Renal cortical epithelial cell (primary cell): ENCODE measurements at places on chromosomes 13 and 19.

DNA sequence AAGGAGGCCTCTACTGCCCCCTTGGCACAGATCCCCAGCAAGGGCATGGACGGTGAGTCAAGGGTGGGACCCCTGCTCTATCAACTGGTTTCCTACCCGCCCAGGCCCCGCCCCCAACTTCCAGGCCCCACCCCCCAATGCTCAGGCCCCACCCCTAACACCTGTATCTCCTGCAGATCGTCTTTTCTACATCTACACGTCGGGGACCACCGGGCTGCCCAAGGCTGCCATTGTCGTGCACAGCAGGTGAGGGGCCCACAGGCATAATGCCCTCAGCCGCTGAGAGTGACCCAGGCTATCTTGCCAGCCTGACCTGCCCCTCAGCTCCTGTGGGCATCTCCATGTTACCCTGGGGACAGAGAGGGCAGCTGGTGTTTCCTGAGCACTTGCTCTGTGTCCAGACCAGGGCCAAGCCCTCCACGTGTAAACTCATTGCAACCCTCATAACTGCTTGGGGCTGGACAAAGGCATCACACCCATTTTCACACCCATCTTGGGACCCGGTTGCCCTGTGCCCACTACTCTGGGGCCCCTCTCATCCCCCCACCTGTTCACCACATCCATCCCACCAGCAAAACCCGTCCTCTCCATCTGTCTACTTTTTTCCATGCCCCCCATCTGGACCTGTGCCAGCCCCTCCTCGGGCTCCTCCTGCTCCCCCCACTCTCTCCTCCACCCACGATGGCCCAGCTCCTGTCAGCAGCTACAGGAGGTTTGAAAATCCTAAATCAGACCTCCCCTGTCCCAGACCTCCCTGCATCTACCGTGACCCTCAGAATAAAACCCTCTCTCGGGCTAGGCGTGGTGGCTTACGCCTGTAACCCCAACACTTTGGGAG, 17.2 kb downstream of the SLC27A1 start:
- DNase-seq: no peak

- DNase-seq: no peak
Measured at GRCh38 chr13:61916483-61916882, 500.8 kb upstream of the PCDH20 start.

DNA sequence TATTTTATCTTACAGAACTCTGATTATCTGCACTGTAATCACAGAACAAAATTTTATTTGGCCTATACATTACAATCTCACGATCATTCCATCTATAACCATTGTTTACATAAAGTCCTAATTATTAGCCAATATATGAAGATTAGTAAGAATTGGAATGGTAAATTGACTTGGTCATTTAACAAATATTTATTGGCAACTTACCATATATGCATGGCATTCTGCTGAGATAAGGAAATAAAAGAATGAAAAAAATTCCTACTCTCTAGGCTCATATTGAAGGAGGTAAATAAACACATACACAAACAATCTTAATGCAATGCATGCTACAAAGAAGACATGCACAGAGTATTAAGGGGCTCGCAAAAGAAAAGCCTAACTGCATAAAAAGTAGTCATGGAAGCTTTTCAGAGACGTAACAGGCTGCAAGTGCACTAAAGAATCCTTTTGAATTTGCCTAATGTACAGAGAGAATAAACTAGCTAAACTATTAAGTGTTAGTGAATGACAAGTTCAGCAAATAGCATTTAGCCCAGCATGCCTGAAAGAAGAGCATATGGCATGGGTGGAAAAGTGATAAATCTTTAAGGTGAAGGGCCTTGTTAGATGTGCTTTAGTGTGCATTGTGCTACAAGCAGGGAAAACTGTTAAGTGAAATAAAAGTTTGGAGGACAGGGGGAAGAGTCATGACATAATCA, 1131.1 kb downstream of the PCDH9 start:
- DNase-seq: peak; percentile 20

DNA sequence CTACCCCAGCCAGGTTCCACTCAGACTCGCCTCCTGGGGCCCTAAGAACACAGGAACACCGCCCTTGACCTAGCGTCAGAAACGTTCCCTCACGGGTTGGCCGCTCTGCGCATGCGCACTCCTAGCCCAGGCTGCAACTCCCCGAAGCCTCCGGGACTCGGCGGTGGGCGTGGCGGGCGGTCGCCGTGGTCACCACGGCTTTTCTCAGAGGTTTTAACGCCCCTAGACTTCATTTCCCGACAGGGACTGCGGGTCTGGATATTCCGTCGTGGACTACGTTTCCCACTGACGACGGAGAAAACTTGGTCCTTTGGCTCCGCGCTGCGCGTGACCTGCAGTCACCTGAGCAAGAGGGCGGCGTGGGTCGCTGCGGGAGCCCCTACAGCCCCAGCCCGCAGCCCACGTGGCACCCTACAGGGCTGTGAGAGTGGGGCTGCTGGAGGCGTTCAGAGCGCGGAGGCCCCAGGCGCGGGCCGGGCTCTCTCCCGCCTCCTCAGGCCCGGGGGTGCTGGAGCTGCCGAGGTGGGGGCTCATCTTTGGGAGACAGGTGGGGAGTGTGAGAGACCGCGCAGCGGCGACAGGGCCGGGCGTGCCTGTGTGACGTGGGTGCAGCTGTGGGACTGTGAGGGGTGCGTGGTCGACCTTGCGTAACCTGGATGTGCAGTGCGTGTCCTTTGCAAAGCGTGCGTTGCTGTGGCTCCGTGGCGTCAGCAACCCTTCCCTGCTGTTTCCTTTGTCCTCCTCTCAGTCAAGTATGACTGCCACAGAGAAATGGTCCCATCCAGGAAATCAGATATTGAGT, 38.0 kb upstream of the ZNF573 start:
- DNase-seq: peak; percentile 9

DNA sequence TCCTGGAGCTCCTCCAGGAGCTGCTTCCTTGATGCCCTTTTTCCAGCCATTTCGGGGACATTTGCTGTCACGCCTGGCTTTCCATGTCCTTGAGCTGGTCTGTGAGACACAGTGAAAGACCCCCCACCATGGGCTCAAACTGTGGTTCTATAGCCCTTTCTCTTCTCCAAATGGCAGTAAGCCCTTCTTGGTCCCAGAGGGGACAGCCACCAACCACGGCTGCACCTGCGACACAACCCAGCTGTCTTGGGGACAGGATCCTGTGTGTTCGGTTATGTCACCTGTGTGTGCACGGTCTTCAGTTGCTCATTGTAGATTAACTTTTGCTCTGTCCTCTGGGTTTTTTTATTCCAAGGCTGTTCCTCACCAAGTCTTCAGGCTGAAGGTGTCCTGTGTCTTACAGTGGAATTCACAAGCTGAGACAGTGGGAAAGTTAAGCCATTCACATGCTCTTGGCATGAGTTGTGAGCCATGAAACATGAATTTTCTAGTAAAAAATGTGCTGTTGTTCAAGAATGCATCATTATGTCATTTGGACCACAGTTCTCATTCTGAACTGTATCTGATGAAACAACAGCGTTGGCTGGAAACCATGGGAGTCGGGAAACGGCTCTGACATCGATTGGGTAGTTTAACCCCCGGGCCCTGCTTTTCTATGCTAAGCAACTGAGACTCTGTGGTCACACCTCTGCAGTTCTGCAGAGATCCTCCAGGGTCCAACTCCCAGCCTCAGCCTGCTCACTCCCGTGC, 129.5 kb upstream of the MCF2L start:
- DNase-seq: no peak

- no peak for DNase-seq
Measured at GRCh38 chr19:595326-596262, 5.9 kb downstream of the HCN2 start.

DNA sequence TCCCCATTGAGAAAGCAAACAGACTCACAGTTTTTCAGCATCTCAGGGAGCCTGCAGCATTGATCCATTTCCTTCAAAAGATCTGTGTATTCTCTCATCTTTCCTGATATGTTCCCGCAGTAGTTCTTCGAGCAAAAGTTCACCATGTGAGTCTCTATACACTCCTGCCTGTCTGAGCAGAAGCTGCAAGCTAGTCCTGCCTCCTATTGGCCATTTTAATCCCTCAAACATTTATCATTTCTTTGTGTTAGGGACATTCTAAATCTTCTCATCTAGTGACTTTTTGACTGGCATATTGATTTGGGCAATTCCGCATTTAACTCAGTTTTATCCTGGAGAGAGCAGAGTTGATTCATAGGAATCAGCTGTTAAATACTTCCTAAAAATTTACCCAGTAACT, 660.4 kb upstream of the KLF12 start:
- no peak for DNase-seq
